ENCODE measurements at places on chromosomes 16 and 17. TPM values are rescaled to one million over a fixed set of nuclear protein-coding genes. Genes with fewer than 3 reads are reported as not detected.

HSD11B2 gene
- 3.2 TPM for total RNA-seq

DNA sequence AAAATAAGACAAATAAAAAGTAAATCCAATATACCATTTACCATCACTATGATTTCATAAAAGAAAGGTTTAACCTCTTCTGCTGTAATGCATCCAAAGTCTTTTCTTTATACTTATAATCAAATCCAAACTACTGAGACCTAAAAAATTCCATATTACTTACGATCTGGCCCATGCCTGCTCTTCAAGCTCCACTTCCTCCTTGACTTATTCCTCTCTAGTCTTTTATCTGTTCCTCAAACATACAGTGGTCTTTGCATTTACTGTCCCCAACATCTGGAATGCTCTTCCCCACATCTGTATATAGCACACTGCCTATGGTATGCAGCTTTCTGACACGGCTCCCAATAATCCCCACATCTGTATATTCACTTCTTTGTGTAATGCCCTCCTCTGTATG lies 33.8 kb downstream of the PCTP start:
- no peak for DNase-seq

DNA sequence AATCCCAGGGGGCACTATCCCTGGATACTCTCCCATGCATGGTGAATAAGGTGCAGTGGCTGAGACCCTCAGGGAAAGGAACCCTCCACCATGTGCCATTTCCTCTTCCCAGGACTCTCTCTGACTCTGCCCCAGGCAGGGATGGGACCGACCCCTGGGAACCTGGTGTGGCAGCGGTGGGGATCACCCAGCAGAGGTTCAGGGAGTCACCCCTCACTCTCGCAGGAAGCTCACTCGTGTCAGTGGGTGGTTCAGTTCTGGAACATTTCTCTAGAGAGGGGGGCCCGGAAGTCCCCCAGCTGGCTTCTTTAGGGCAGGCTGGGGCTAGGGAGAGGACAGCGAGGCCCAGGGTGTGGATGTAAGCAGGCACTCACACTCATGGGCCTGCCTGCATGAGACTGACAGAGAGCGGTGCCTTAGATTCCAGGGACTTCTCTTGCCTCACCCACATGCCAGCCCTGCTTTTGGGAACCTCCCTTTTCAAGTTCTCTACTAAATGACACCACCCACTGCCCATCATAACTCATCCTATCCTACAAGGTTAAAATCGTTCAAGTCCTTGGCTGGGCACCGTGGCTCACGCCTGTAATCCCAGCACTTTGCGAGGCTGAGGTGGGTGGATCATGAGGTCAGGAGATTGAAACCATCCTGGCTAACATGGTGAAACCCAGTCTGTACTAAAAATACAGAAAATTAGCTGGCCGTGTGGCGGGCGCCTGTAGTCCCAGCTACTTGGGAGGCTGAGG lies 109.7 kb upstream of the SDK2 start:
- DNase-seq = no peak

CCDC92B gene
- 0.05 TPM for total RNA-seq

LGALS9B gene
- total RNA-seq = not detected

DNA sequence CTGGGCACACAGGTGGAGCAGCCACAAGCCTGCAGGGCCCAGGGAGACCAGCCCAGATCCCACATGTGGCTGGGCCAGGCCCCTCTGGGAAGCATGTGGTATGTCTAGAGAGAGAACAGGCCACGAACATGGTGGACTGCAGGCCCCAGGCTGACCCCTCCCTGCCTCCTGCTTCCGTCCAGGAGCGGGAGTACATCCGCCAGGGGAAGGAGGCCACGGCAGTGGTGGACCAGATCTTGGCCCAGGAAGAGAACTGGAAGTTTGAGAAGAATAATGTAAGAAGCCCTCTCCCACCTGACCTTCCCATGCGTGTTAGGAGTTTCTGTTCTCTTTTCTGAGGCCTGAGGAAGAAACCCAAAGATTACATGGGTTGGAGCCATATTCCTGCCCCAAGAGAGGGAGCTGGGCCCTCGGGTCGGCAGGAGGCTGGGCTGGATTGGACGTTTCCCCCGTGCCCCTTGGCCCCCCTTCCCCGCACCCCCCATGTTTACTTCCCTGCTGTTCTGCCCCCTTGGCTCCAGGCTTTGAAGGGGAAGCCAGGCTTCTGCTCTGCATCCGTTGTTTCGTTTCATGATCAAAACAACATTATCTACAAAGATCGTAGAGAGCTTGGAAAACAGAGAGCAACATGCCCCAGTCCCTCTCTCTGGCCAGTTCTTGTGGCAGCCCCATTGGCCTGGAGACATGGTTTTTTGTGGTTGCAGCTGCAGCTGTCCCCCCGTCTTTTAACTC lies 5.7 kb upstream of the TCAP start:
- no peak for DNase-seq

GRCh38 chr16:14087590-14088154 lies 16.6 kb downstream of the MRTFB start:
- no peak for DNase-seq

Data from posterior vena cava (tissue), 2 donors.